Activated gamma-delta T cell treated with Interleukin-2 at 50 U/mL for 16 hours (primary cell): ENCODE measurements at places on chromosomes 12 and 14.

DNA sequence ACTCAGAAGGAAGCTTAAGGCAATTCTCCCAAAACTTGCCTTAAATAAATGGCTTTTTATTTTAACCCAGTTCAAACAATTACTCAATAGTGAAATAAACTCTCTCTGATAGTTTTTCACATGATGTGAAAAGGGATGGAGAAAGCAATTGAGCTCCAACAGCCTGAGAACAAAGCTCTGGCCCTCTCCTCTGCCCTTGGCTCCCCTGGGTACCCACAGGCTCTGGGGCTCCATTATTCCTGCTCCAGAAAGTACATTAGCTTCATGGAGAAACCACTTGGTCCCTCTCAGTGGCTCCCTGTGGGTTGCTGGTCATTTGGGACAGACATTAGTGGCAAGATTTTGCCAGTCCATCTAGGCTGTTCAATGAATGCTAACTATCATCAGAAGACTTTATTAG lies 242.8 kb downstream of the ATP23 start:
- no peak for DNase-seq

GRCh38 chr12:104863296-104863948 lies 94.7 kb downstream of the SLC41A2 start:
- no peak for DNase-seq

DNA sequence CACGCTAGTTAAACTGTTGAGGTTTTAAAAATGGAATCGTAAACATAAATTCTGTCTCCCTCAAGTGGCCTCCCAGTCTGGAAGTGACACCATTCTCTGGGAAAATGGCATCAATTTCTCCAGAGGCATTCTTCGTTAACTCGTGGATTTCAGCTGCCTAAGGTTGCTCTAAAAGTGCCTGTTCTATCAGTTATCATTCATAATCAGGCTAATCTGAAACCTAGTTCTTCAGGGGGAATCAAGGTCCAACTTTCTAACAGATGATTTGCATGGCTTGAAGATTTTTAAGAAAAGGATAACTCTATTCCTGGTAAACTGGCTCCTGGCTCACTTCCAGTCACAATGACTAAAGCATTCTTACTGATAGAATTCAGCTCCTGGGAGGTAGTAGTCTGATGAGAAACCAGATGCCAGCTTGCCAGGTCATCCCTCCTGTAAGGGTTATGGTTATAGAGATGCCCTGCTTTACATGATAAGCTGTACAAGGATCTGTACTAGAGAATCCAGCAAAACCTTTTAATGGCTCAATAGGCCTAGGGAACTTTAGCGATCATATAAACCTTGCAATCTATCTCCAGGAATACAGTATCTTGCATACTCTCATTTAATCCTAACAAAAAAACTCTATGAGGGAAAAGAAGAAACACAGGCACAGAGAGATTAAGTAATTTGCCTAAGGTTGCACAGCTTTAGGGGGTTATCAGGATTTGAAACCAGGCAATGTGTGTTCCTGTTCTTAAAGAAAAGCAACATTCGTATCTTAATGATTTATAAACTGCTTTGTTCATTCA lies 1.5 kb downstream of the L3HYPDH start:
- no peak for DNase-seq

DNA sequence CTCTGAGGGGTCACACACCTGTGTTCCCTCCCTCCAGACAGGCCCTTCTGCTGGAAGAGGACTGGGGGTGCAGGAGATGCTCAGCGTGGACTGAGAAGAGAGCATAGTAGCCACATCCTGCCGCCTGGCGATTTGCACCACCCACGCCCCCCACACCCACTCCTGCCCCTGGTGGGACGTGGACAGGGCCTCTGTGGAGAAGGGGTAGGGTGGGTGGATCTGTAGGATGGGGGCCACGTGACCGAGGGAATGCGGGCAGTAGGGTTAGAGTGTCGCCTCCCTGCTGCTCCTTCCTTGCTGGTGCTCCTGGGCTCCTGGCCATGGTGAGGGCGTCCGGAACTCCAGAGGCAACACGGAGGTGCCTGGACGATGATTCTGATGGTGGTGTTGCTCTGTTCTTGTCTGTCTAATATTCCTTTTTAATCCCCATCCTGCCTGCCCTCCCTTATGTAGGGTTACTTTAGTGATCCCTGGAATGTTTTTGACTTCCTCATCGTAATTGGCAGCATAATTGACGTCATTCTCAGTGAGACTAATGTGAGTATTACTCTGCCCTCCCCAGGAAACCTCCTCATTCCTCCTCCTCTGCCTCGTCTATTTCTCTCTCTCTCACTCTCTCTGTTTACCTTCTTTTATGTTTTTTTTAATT lies 161.5 kb upstream of the FKBP4 start:
- no peak for DNase-seq

DNA sequence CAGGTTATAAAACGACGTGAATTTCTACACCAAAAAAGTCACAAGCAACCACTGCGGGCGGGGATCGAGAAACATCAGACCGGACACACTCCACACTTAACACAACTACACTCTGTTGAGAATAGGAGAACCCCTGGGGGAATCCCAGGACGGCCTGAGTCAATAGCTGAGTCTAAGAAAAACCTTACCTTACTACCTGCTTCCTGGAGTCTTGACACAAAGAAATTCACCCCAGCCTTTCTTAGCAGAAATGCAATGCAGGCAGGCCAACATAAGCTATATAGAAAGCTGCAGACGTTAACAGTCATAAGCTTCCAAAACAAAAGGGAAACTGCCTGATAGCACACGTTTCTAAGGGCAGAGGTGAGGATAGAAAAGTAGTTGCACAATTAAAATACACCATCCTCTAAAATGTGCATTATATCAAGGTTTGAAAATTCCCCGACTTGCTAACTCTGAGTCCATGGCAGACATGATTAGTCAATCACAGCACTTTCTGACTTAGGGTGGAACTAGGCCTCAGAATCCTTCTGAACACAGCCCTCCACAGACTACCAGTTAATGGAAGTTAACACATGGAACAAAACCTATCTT lies 68.0 kb downstream of the CCDC88C start:
- peak; percentile 44 for DNase-seq

- no peak for DNase-seq
Observed at GRCh38 chr12:126770188-126770587, 1496.8 kb upstream of the TMEM132C start.

DNA sequence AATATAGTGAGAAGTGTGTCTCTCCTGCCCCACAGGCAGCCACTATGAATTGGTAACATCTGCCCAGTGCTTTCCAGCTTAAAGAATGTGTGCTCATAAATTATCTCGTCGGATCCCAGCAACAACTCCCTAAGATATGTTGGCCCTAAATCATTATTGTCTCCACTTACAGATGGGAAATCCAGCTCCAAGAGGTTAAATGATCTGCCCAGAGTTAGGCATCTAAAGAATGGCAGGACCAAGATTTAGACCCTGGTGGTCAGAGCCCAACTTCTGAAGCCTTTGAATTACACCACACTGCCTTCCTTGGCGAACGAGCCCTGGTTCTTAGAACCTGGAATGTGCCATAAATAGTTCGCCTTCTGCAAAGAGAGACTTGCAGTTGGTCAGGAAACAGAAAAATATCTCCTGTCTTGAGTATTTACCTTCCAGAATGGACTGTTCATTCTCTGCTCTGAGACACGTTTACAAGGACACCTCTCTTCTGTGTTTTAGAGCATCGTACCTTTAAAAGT lies 20.1 kb upstream of the PLEK2 start:
- DNase-seq = no peak
